ENCODE measurements at places on chromosomes 2 and 18.

DNA sequence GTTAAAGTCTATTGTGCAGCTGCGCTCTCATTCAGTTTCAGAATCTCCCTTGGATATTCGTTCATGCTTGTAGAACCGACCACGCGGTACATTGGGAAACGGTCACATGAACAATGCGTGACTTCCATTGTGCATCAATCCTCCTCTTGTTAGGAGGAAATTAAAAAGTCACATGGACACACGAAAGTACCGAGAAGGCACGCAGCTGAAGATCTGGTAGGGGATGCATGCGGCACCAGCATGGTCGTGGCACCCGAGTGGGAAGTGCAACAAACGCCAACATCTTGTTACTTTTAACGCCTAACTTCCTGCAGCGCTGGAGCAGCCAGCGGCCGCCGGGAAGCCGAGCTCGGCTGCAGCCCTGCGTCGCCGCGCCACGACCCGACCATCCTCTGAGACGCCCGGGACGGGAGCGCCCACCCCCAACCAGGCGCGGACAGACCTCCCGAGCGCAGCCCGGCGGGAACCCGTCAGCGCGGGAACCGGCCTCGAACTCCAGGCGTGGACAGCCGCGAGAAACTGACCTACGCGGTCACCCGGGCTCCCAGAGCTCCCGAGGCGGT lies 412 bp downstream of the OSBPL1A start:
- DNase-seq, result peak; percentile 14

DNA sequence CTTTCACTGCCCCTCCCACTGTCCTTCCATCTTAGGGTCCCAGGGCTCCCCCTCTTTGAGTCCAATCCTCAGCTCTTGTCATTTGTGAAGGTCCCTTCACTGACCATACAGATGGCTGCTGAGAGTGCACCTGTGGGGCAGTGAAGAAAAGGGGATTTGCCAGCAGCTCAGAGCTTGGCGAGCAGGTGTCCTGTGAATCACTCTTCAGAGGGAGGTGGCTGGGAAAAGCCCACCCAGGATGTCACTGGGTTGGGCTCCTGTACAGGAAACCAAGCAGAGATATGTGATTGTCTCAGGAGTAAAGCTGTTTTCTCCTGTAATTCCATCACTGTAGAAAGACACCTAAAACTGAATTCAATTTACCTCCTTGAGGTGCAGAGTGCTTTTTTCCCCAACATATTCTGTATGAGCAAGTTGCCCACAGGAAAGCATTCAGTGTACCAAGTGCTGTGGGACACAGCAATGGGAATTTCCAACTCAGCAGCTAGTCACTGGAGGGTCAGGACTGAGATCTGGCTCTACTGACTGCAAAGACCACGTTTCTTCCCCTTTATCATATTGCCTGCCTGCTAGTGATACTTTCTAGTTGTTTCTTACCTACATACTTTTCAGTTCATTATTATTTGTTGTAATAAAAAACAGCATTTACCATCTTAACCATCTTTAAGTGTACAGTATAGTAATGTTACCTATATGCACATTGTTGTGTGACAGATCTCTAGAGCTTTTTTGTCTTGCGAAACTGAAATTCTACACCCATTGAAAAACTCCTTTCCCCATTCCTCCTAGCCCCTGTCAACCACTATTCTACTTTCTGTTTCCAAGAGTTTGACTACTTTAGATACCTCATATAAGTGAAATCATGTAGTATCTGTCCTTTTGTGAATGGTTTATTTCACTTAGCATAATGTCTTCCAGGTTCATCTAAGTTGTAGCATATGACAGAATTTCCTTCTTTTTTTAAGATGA lies 239.1 kb downstream of the TSN start:
- no peak for DNase-seq

DNA sequence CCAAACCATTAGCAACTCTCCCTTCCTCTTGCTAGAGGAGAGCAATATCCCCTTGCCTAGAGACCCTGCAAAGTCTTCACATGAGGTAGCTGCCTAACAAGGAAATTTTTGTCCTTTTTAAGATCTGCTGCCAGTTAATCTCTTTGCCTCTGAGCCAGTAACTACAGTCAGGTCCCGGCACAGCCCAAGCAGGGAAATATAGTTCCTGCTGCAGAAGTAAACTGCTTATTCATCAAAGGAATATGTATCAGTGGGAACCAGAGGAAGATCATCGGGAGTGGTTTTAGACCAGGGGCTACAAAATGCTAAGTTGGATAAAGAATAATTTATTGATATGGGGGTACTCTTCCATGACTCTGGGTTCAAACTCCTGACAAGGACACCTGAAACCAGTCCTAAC lies 30.6 kb downstream of the CACNB4 start:
- no peak for DNase-seq

GRCh38 chr18:9661564-9661963 lies 46.5 kb upstream of the RAB31 start:
- no peak for DNase-seq

- DNase-seq, result no peak
Measured at GRCh38 chr18:59155153-59155552, 15.5 kb downstream of the SEC11C start.

DNA sequence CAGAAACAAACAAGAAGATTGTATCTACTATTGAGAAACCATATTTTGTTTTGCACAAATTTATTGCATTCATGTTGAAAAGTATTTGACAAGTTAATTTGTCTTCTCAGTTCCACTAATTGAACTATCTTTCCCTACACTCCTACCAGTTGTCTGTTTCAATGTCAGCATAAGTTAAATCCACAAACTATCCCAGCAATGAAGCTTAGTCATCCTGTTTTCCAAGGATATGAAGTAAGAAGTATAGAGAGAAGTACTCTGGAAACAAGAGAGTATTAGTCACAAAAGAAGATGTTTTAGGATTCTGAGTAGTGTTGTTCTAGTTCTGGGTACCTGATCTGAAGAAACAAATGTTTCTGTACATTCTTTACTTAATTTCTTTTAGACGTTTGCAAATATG lies 261.6 kb upstream of the ZNF804A start:
- DNase-seq, result no peak

- no peak for DNase-seq
Measured at GRCh38 chr2:17441055-17441771, 77.0 kb downstream of the RAD51AP2 start.

GRCh38 chr18:36745219-36745975 lies 83.4 kb downstream of the TPGS2 start:
- no peak for DNase-seq

- no peak for DNase-seq
Measured at GRCh38 chr2:158796652-158797051, 1.5 kb downstream of the DAPL1 start.

- peak; percentile 46 for DNase-seq
Measured at GRCh38 chr2:95526360-95527341, 42.1 kb upstream of the TRIM43B start.

- DNase-seq, result no peak
Measured at GRCh38 chr18:34864836-34865497, 154.9 kb downstream of the DTNA start.

GRCh38 chr2:175441181-175441761 lies 259.8 kb upstream of the ATP5MC3 start:
- no peak for DNase-seq

- no peak for DNase-seq
Measured at GRCh38 chr18:45157576-45157975, 457.7 kb upstream of the SLC14A2 start.

GRCh38 chr18:27110319-27110718 lies 74.8 kb downstream of the CHST9 start:
- DNase-seq, result no peak

DNA sequence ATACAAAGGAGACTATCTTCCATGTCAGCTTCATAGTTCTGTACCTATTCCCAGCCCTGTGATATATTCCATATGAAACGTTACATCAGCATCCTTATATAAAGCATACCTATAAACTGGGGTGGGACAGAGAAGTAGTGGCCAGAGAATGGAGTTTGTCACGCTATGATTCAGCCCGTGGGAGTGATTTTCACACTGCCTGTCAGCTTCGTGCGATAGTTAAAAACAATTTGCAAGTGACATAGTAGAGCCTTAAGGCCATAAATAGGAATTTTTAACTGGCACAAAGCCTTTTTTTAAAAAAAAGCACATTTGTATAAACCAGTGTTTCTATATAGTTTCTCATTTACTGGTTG lies 30.2 kb downstream of the PKP4 start:
- no peak for DNase-seq

GRCh38 chr2:8886202-8886518 lies 48.7 kb upstream of the KIDINS220 start:
- DNase-seq, result no peak

DNA sequence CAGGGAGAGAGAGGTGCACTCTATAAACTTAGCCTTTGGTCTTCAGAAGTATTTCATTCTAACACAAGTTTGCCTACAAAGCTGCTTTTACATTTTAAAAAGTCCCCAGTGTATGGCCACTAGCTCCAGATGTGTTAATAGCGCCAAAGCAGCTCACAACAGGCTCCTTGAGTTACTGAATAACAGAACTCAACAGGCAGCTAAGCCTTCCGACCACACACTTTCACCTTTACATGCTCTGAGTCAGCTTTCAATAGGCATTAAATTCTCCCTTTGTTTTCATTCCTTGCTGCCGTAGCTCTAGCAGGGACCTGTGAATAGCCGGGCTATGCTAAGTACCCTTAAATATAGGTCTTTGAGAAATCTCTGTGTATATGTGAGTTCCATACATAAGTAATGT lies 262.8 kb upstream of the PARD3B start:
- DNase-seq, result no peak

DNA sequence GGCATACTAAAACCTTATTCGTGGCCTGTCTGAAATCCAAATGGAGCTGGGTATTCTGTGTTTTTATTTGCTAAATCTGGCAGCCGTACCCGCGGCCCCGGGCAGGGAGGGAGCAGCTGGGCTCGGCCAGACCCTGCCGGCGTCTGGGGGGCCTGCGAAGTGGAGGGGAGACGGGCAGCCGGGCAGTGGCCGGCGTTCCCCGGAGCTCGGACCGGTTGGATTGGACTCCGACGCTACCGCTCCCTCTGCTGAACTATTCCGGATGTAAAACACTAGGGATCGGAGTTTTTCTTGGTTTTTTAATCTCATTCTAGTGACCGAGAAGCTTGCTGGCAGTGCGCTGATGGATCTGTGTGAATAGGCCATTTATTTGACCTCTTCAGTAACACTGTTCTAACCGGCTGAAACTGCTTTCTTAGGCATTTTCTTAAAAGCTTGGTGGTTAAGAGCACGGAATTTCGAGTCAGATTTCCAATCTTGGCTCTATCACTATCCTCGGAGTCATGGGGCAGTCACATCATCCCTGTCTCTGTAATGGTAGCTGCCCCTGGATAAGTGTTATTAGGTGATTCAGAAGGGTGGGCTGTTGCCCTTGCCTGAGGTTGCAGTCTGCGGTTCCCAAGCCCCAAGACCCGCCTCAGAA lies 694 bp downstream of the UNC50 start:
- no peak for DNase-seq

DNA sequence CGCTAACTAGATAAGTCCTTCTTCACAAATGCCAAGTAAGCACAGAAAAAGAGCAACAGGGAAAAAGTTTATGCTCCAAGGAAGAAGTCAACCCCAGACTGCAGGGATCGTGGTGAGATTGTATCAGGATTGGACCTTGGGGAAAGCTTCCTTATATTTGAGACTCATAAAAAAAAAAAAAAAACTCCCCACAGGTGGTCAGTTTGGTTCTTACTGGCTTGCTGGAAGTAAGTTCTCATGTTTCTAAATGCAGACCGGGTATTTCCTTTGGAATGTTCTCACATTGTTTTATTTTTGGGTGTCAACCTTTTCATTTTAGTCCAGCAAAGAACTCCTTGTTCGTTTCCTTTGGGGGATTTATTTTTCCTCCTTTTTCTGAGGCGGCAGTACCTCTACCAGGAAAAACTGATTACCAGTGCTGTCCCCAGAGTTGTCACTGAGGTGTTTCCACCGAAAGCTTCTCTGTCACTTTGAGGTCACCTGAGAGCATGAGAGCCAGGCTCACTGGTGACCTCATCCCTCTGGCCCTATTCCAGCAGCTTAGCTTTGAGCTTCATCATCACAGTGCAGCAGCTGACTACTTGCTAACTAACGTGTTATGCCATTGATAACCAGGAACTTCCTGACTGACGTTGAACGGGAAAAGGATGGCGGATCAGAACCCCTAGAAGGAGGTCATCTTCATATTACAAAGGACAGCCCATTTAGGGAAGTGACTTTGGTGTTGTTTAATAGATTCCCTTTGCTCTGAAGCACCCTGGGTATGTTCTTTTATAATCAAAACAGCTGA lies 16.8 kb upstream of the ATP8B1 start:
- no peak for DNase-seq

DNA sequence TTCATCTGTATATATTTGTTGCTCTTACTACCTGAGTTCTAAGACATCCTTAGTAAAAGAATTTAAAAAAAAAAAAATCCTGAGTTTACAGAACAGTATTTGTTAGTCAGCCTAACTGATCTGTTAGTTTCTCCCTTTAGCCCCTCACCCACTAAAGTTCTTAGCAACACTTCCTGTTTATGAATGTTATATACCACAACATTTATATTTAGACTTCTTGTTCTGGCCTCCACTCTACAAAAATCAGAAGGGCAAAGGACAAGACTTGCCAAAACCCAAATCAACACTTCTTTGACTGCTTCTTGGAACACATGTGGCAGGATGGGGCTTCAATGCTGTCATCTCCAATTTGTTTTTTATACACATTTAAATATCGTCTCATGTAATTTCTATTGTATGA lies 71.1 kb downstream of the MGAT5 start:
- no peak for DNase-seq

DNA sequence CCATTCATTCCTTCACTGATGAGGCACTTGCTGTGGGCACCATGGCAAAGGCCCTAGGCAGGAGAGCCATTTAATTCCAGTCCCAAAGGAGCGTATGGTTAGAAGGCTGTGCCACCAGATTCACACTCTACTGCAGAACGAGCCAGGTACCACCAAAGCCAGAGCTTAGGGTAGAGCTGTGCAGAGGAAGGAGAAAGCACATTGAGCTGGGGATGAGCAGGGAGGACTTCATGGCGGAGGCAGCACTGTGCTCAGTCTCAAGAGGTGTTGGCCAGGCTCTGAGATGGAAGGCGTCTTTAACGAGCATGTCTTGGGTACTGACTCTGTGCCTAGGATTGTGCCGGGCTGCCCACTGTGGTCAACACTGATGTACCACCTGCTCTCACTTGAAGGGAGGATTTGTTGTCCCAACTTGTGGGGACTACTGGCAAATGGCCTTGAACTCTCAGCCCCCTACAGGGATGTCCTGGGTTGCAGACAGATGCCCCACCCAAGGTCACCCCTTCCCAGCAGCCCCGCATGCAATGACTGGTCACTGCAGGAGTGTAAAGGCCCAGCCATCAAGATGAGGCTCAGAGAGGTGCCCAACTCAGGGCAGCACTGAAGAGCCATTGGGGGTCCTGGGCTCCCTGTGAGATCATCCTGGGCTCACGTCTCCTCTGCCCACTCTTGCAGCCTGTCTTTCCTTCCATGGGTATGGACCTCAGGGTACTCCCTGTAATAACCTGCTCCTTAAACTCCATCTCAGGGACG lies 251.4 kb downstream of the GLI2 start:
- DNase-seq, result no peak

DNA sequence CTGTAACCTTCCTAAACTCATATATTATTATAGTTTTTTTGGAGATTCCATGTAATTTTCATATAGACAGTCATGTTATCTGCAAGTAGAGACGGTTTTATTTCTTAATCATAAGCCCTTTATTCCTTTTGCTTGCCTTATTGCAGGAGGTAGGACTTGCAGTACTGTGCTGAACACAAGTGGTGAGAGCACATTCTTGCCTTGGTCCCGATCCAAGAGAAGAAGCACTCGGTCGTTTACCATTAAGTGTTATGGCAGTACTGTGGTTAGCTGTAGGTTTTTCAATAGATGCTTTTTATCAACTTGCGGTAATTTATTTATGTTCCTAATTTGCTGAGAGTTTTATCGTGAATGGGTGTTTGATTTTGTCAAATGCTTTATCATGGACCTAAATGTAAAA lies 305.7 kb downstream of the DYSF start:
- no peak for DNase-seq

GRCh38 chr2:172664766-172665165 lies 70.9 kb upstream of the RAPGEF4 start:
- DNase-seq, result no peak
